ENCODE measurements at places on chromosomes 7 and 10.

DNA sequence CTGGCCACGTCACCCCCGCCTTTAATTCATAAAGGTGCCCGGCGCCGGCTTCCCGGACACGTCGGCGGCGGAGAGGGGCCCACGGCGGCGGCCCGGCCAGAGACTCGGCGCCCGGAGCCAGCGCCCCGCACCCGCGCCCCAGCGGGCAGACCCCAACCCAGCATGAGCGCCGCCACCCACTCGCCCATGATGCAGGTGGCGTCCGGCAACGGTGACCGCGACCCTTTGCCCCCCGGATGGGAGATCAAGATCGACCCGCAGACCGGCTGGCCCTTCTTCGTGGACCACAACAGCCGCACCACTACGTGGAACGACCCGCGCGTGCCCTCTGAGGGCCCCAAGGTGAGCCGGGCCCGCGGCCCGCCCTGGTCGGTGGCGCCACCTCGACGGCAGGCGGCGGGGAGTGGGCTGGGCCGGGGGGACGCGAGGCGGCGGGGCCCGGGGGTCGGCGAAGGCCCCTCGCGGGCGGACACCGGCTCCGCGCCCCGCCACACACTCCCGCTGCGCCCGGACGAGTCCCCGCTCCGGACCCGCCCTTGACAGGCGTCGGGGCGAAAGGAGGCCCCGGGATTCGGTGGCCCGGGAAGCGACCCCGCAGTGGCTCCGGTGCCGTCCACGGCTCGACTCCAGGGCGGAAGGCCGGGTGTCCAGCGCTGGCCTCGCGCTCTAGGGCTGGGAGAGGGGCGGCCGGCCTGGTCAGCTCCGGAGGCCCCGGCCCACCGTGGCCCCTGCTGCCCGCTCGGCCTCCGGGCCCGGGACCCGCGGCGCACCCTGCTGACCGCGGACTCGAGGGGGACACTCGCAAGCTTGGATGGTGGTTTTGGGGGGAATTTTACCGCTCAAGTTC lies 557 bp downstream of the BAG3 start:
- DNase-seq, result peak; percentile 56

GRCh38 chr10:126384269-126384873 lies 3.9 kb downstream of the ADAM12 start:
- no peak for DNase-seq

GRCh38 chr10:47357911-47358310 lies 9.7 kb downstream of the RBP3 start:
- DNase-seq, result no peak

DNA sequence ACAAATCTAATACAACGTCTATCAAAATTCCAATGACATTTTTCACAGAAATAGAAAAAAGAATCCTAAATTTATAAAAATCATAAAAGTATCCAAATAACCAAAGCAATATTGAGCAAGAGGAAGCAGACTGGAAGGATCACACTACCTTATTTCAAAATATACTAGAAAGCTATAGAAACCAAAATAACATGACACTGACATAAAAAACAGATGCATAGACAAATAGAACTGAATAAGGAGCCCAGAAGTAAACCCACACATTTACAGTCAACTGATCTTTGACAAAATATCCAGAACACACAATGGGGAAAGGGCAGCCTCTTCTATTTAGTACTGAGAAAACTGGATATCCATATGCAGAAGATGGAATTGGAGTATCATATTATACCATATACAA lies 217.5 kb downstream of the MACC1 start:
- no peak for DNase-seq

DNA sequence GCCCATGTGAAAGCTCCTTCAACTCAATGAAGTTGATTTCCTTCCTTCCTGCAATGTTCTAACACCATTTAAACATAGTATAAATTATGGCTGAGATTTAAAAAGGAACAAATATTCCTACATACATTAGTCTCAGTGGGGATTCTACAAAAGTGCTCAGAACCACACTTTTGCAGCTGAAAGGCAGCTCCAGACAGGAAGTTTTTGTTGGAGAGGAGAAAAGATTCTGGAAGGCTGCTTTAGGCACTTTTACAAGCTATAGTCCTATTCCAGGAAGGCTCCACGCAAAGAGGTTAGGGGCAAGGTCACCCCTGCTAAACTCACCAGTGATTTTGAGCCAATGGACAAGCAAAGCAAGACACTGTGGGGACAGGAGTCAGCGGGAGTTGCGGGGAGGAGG lies 179.2 kb upstream of the CDCA7L start:
- DNase-seq, result no peak

DNA sequence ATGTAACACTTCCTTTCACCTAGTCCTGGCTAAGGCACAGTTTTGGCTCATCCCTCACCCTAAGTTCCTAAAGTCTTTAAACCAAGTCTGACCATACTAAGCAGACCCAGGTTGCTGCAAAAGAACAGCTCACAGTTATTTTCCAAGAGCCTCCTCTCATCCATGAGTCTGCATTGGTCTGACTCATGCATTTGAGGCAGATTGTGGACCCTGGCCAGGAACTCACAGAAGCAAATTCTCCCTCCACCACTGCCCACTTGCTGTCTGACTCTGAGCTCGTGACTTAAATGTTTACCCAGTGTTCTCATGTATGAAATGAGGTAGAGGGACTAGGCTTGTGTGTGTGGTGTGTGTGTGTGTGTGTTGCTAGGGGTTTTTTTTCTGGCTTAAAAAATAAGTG lies 1272.8 kb downstream of the TYW1 start:
- DNase-seq, result peak; percentile 82

DNA sequence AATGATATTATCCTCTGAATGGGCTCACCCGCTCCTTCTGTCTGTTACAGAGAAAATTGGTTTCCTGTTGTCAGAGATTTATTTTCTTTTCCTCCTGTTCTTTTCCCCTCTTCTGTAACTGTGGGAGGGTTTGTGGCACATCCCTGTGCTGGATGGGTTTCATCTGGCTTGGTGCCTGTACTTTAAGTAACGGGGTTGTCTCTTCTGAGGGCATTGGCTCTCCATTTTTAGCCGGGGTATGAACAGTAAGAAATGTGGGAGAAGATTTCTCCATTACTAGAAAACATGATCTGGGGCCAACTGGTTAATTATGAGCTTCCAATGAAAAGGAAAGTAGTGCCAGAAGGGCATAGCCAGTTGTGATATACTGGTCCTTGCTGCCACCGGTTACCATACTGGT lies 142.6 kb downstream of the SND1 start:
- DNase-seq, result no peak

DNA sequence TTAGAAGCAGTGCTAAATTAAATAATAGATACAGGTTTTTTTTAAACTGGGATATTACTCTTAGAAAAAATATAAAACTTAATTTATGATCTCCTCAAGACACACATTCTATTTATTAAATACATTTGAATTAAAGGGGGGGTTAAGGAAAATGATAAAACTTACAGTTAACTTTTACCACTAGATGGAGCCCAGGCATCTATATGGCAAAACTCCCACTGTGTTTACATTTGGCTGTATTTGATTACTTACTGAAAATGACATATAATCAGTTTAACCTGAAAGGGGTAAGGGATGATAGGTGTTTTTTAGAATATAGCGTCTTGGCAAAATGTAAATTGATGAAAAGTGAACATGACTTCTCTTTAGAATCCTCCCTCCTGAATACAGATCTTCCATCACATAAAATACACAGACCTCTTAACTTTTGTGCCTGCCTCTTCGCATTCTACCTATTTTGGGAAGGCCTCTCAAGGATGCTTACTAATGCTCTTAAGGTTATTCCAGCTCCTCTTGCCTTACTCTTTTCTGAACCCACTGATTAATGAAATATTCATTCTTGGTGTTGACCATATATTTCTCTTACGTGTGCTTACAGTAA lies 235.7 kb downstream of the AGMO start:
- DNase-seq, result peak; percentile 34

GRCh38 chr10:27564880-27565279 lies 60.8 kb downstream of the RAB18 start:
- DNase-seq, result no peak

DNA sequence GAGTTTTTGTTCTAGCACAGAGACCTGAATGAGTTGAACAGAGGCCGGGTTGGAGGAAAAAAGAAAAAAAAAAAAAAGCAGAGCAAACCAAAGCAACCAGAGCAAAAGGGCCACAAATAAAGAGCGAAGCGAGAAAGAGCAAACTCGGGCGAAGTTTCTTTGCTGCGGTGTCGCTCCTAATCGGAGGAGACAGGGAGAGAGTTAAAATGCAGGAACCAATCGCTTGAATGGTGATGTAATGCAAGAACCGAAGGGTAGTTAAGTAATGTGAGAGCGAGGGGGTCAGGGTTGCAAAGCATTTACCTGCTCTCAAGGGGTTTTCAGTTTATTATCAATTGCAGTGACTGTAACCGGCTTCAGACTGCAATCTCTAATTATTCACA lies 271.7 kb downstream of the TRIL start:
- peak; percentile 69 for DNase-seq

GRCh38 chr7:152366662-152367061 lies 69.1 kb downstream of the KMT2C start:
- DNase-seq, result no peak

DNA sequence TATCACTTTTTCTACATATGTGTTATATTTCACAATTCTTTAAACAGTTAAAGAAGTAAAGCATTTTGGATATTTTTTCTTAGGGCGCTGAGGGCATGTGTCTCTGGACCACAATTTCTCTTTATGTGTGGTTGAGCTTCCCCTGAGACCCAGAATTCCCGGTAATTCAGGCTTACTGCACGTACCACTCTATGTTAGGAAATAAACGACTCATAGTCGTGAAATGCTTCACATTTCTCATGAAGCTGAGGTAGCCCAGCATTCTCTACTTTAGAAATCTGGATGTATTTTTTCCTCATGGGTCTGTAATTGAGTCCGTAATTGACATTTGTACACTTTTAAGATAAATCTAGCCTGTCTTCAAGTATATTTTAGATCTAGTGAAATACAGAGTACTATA lies 170.6 kb downstream of the FZD1 start:
- DNase-seq, result no peak

- DNase-seq, result no peak
Observed at GRCh38 chr7:151389096-151389767, 20.6 kb downstream of the WDR86 start.

DNA sequence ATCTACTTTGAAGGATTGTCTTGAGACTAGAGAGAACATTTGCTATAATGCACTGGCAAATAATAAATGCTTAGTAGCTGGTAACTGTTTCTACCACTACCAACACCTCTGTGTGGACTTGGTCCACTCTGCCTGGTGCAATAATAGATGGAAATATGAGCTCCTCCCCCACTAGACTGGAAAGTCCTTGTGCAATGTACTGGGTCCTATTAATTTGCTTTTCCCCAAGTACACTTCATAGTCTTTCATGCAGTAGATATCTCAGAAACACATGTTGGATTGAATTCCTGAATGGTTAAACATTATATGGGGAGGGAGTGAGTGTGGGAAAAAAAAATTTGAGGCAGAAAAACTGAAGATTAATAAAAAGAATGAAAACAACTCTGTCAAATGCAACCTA lies 119.3 kb downstream of the C10orf90 start:
- no peak for DNase-seq

DNA sequence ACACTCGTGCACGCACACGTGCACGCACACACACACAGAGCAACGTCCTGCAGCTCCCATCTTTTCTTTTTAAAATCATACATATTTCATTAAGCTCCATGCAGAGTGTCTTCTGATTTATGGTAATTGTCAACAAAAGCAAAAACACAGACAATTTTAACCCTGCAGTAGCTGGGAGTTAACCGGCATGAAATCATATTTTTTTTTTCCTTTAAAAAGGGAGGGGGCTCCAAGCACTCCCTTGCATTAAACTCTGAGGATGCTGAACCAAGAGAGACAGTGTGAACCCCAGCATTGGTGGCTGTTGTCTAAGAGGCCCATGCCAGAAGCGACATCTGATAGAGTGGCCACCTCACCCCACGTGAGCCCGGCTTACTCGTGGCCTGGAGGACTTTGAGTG lies 542.6 kb downstream of the DNAJB6 start:
- DNase-seq, result no peak

DNA sequence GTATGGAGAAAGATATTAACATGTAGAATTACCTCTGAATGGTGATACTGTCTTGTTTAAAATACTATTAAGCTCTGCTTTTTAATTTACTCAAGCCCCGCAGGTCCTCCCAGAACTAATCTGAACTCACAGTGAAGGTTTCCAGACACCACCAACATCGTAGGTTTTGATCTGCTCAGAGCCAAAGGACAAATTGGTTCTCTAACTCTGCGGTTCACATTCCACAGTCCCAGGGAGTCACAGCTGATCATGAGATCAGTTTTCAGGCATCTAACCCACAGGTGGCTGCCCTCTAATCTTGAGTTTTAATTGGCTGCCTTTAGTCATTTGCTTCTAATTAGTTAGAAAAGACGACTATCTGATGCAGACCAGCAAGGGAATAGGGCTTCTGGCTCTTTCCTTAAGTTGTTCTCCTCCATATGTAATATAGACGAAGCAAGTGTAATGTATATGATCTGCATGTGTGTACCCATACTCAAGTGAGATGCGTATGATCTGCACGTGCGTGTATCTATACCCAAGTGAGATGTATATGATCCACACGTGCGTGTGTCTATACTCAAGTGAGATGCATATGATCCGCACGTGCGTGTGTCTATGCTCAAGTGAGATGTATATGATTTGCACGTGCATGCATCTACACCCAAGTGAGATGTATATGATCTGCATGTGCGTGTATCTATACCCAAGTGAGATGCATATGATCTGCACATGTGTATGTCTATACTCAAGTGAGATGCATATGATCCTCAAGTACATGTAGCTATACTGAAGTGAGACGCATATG lies 331.5 kb upstream of the NPVF start:
- DNase-seq, result no peak

- no peak for DNase-seq
Observed at GRCh38 chr7:50555594-50556140, 9.5 kb downstream of the DDC start.

DNA sequence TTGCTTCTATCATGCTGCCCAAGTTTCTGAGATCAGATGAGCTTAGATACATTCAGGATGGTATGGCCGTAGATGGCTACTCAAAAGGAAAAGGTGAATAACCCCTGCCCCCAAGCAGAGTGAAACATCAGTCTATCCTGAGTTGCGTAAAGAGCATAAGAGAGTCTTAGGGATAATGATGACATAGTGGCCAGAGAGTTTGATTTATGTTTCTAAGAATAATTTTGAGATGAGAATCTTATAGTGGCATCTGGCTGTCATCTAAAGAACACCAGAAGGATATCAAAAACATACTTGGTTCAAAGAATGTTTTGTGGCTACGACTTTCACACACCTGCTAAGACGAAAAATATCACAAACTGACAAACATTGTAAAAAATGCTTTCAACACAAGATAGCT lies 20.6 kb downstream of the PIK3CG start:
- no peak for DNase-seq

- peak; percentile 83 for DNase-seq
Observed at GRCh38 chr7:150983893-150984368, 5.8 kb upstream of the KCNH2 start.

GRCh38 chr7:134478707-134479106 lies 19.8 kb upstream of the AKR1B1 start:
- no peak for DNase-seq

Measured in hepatocyte (in vitro differentiated cells).